ENCODE measurements at places on chromosomes 5 and 9.

DNA sequence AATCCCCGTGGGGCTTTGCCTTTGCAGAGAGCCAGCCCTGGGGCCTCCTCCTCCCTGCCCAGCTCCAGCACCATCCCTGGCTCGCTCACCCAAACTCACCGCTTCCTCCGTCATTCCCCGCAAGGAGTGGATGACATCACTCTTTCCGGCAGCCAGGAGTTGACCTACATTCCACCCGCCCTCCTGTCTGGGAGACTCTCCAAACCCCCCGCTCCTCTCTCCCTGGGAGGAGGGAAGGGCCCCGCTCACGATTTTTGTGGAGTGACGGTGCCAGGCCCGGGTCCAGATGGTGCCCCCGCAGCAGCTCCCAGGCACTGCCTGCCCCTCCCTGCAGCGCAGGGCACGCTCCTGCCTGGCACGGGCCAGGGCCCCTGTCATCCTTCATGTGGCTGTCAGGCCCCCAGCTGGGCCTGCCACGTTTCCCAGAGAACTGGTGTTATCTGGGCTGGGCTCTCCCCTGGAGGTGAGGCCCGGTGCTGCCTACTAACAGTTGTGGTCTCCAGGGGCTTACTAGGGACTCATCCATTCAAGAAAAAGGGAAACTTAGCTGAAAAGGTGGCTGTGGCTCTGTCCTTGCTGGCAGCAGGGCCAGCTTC, 52.3 kb downstream of the NTNG2 start:
- peak; percentile 82 for DNase-seq

DNA sequence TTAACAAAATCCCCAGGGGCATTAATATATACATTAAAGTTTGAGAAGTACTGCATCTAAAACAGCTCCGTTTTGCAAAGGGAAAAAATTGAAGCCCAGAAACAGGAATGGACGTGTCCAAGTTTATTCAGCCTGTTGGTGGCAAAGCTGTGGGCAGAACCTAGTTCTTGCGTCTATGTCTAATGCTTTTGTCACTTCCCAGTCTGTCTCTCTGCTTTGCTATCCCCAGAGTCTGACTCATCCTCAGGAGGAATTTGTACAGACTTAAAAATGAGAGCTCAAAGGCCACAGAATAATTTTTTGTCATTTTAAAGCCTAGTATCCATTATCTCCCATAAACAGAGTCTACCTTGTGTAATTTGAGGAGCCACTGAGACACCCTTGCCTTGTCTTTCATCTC, 330.9 kb upstream of the GRIA1 start:
- DNase-seq: no peak

DNA sequence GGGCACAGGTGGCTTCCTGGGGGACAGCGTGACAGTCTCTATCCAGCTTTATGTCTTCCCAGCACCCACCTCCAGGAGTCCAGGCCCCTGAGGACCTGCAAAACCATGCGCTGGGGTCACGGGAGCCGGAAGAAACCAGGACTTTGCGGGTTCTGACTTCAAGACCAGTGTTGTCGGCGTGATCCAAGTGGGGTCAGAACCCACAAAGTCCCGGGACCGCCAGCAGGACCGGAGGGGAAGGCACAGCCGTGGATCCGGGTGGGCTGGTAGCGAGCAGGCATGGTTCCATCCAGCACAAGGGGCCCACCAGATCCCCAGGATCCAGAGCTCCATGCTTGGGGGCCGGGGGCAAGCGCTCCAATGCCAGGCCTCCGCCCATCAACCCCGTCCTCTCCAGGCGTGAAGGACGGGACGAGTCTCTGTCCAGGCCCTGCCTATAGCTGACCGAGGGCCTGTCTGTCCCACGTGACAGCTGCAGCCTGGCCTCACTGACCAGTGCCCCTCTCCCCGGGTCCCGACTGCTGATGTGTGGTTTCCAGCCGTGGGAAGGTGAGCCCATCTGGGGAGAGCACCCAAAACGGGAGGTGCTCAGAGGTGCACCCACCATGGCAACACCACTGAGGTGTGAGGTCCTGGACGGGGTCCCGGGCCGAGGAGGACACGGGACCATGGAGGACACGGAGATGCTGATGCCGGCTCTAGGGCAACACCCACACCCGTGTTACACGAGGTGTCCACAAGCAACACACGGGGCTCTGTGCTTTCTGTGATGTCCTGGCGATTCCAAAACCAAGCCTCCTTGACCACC, 48.9 kb downstream of the SLC12A7 start:
- DNase-seq: no peak

DNA sequence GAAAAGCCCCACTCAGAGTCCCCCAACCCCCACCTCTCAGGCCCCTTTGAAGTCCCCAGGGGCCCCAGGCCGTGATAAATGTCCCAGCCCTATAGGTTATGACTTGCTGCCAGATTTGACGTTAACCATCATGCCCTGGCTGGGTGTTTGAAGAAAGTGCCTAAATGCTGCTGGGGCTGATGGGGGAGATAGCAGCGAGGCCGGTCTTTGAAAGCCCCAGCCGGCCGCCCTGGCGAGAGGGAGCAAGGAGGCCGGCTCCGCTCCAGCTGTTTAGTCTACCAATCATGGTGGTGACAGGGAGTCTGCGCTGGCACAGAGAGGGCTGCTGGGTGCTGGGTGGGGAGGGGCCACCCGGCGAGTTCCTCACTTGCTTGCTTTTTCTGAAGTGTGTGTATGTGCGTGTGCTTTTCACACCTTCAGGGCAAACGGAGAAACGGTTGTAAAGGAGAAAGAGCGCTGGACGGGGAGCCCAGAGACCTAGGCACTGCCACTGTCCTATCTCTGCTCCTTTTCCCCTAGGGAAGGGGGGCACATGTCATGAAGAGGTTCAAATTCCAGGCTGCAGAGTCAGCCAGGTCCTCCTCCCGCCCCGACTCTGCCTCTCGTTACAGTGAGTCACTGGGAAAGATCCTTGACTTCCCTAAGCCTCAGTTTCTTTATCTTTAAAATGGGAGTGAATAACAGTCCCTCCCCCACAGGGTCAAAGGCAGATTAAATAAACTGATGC, 126.1 kb upstream of the HAND1 start:
- DNase-seq: peak; percentile 60

DNA sequence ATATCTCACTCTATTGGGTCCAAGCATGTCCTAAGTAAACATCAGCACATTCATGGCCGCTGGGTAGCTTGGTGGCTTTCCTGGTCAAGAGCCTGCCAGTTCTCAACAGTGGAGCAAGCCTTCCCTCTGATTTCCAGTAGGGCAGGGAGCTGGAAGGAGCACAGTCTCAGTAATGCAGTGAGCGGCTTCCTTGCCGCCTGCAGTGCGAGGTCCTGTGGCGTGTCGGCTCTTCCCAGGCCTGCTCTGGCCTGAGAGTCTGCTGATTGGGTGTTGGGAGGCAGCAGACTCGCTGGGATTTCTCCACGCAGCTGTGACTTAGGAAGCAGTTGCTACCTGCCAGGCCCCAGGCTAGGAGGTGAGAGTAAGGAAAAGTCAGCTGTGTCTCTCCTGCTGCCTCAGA, 51.3 kb downstream of the SPTAN1 start:
- DNase-seq: no peak

DNA sequence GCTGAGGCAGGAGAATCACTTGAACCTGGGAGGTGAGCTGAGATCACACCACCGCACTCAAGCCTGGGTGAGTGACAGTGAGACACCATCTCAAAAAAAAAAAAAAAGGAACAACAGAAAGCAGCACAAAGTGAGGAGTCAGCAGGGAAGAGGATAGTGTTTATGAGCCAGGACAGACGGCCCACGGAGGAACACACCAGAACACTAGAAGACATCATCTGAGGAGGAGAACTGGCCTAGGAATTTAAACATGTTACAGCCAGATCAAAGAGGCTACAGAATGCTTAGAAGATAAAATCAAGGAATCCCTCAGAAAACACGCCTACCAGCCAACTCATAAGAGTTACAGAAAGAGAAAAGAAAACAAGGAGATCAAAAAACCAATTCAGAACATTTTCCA, 12.2 kb downstream of the UBAC1 start:
- no peak for DNase-seq

- DNase-seq: no peak
Observed at GRCh38 chr5:158953929-158954534, 145.7 kb downstream of the EBF1 start.

DNA sequence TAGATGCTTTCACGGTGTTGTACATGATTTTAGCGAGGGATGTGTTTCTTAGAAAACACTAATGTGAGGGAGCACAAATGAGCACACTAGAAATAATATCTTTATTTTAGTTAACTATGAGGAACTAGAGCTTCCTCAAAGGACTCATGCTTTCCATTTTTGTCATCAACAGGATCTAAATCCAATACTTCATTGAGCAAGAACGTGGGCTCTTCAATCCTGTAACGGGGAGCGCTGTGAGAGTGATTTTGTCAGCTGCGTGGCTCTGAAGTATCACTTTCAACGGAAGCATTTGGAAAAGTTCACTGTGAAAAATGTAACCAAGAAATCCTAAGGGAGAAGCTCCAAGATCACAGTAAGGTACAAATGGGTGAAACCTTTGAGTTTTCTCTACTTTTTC, 93.2 kb downstream of the LIX1 start:
- no peak for DNase-seq

DNA sequence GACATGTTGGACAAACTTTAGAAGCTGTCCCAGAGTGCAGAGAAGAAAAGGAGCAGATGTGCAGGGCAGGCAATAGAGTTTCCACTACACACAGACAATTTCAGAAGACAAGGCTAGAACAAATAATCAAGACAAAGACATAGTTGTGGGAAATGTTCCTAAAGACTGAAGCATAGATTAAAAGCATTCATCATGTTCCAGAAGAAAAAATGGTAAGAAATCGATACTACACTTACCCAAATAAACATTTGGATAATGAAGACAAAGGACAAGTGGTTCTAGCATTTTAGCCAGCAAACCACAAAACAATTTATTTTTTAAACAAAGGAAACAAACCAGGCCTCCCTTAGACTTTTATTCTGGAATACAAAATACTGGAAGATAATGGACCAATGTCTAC, 97.9 kb downstream of the FSTL4 start:
- DNase-seq: no peak

GRCh38 chr9:35395076-35395705, 94.7 kb upstream of the RUSC2 start:
- DNase-seq: peak; percentile 52

DNA sequence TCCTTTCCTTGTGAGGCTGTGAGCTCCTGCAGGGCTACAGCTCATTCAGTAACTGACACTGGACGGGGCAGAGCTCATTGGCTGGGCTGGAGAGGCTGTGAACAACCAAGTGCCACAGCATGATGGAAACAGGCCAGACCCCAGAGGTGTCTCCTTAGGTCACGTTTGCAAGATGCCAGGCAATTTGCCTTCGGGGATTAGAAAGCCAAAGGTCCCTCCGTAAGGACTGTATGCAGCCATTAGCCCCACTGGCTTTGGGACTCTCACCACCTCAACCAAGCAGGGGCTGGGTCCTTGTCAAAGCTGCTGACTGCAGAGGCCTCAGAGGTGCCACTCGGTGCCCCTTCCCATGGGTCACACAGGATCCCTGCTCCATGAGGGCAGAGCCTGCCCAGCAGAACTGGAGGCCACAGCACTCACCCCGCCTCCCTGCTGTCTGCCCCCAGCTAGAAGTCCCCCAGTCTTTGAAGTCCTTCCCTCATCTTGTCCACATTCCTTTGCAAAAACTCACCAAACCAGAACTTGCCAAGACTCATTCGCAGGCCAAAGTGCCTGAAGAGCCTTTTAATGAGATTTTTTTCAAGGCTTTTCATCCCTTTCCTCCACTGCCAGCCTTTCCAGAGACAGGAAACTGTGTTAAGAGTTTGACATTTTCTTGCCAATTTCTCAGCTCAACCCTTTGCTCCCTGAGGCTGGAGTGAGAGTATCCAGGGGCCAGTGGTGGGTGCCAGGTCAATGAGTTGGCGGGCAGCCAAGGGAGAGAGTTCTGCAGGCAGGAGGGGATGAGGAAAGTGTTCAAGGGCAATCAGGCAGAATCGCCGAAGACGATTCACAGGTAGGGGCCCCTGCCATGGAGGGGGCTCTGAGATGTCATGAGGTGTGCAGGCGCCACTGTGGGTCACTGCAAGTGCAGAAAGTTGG, 39.7 kb upstream of the SLC25A51 start:
- DNase-seq: peak; percentile 50

GRCh38 chr9:81652058-81652687, 37.2 kb downstream of the TLE1 start:
- no peak for DNase-seq

DNA sequence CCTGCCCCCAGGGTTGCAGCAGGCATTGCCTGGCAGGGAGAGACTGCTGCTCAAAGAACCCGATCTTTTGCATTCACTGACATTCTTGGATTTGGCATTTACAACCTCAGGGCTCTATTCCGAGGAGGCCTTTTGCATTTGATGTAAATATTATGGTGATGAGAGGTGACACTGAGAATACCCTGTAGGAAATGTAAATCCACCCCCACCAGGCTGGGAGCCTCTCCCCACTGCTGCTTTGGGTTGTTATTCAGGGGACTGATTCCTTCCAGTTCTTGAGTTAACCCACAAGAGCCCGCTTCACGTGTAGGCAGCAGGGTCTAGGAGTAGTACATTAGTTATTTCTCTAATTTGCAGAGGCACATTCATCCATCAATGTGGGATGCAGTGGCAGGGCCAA, 55.5 kb upstream of the ARAP3 start:
- DNase-seq: no peak

- DNase-seq: no peak
Observed at GRCh38 chr5:132674671-132675506, 1.1 kb downstream of the IL4 start.

DNA sequence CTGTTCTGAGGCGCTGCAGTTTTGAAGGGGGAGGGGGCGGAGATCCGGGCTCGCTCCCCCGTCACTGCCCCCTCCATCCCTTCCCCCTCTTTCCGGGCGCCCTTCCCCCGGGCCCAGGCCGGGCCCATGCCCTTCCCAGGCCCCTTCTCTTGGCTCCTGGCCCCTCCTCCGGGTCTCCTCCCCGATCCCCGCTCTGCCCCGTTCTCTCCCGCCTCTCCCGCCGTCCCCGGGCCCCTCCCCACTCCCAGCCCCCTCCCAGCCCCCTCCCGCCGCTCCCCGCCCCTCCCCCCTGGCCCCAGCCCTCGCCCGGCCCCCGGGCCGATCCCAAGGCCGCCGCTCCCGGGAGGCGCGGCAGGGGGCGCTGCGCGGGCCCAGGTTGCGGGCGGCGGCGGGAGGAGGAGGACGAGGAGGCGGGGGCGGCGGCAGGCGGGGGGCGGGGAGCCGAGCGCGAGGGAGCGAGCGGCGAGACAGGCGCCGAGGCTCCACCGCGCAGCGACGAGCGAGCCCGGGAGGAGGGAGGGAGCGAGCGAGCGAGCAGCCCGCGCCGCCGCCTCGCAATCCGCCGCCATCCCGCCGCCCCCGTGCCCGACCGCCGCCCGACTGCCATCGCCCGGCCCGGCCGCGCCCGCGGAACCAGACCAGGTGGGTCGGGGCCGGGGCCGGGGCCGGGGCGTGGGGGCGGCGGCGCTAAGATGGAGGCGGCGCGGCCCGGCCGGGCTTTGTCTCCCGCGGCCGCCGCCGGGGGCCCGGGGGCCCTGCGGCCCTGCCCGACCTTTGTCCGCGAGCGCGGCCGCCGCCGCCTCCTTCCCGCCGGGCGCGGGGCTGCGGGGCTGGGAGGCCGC, at the start of gene PRRC2B:
PRRC2B (plus strand) TSS at position 465 of the 842 bp plus-strand sequence. CDS start 36,059 bp downstream, outside the sequence.
- DNase-seq: peak; percentile 93
